ENCODE measurements at places on chromosomes 4 and X.

- no peak for DNase-seq
These were observed 126.2 kb downstream of the SORBS2 start for GRCh38 chr4:185685804-185686203.

DNA sequence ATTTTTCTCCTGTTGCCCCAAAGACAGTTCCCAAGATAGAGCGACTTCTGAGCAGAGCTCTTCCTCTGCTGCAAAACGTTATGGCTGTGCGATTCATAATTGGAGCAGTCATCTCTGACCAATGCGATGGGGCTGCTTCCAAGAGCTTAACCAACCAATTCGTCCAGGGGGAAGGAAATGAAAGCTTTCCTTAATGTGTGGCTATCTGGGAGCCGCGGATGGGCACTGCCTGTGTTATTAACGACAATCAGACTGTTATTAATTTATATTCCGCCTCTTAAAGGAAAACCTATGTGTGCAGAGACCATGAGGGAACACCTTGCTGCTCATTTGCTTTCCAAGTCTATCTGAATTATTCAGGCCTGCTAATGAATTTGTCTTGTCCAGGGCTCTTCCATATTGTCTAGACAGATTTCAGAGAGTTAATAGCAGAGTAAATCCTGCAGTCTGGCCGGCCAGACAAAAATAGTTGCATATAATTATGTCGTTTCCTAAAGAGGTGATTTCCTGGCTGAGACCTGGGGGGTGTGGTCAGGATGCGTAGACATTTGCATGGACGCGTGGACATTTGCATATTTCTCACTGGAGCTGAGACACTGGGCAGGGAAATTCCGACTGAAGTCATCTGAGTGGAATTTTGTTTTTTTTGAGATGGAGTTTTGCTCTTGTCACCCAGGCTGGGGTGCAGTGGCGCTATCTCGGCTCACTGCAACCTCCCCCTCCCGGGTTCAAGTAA lies 135.4 kb downstream of the HMX1 start:
- DNase-seq, result peak; percentile 31

DNA sequence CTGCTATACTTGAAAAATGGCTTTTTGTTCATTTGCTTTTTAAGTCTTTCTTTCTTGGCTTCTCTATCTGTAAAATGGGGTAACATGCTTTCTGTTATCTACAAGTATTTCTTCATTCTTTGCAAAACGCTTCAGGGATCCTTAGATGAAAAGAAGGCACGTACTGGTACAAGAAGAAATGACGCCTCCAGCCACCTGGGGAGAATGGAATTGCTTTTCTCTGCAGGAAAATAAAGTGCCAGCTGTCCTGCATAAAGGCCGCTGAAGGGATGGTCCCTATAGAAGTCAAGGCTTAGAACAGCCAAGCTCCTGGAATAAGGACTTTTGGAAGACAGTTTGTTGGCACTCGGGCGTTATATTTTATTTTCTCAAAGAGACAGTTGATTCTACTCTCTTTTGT lies 210.8 kb upstream of the RASGEF1B start:
- no peak for DNase-seq

DNA sequence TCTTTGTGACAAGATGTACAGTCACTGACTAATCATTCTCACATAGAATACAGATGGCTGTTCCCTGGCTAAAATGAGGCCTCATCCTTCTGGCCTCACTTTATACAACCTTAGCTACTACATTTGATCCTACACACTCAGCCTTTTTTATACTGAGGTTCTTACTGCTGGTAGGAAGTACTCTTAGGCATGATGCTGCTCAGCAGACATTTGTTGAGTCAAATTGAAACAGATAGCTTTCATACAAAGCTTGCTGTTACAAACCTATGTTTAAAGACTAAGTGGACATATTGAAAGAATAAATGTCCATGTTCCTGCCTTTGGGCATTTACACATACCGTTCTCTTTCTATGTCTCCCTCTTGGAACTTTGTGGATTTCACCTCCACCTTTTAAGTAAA lies 154.9 kb downstream of the NPFFR2 start:
- no peak for DNase-seq

DNA sequence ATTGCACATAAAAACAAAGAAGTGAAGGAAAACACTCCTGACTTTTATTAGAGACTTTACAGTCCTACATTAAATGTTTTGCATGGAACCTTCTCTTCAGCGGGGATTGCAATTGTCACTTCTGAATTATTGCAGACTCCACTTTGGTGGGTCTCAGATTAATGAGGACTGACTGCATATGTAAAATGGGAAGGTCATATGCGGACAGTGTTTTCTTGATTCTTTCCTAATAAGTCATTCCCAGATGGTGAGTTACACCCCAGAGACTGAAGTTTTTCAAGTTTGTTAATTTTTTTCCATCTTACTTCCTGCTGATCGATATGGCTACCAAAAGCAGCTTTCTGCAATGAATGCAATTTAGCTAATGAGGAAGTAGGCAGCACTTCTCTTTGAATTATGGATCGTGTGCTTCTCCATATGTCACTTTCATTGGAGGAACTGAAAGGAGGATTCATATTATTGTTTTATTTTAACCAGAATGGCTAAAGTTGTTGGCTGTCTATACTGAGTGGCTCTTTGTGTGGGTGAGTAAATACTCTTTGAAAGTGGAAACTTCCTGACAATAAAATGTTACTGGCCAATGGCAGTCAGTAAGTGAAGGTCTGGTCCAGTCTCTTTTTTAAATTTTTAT lies 119.3 kb upstream of the CLNK start:
- peak; percentile 8 for DNase-seq

DNA sequence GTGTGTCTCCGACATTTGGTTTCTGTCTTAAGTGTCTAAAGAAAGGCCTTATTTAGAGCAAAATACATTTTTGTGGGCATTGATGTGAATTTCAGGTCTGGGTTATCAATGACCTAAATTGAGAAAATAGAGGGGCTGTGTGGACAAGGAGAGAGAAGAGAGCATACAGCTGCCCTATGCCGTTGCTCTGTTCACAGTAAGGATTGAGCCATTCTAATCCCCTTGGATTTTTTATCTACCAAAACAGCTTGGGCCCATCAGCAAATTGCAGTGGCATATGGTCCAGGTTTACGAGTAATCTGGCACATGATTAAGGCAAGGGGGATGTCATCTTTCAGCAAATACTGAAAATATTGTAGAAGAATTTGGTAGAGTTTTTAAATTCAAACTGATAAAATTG lies 210.2 kb downstream of the ANTXR2 start:
- DNase-seq, result no peak

DNA sequence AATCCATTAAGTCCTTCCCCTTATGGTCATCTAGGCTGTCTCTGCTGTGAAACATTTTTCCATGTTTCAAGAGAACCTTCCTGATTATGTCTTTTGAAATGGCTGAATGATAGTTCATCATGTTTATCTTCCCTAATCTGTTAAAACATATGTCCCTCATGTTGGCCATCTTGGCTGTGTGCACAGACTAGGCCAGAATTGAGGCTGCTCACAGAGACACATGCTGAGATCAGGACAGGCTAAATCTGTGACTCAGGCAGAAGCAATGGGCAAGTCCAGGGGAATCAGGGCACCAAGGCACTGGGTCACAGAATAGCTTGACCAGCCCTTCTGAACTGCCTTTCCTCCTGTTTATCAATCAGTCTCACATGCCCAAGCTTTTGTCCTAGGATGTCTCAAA lies 78.3 kb downstream of the FHDC1 start:
- DNase-seq, result no peak

- no peak for DNase-seq
These were observed 228.3 kb upstream of the TTC29 start for GRCh38 chr4:147173797-147174432.

GRCh38 chrX:107442914-107443527 lies 6.4 kb upstream of the FRMPD3 start:
- DNase-seq, result no peak

DNA sequence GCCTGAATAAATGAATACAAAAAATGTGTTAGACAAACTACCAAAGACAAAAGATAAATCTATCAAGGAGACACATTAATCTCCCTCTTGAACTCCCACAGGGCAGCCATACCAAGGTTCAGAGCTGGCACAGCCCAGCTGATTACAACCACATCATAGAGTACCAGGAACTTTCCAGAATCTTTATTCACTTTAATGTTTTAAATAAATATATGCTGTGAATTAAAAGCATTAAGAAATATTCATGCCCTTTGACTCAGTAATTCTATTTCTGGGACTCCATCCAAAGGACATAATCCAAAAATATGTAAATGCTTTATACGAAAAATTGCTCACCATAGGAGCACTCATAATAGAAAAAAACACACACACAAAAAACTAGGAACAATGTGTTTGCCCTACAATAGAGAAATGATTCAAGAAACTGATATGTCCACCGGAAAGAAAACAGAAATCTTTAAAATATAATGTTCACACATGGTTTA lies 126.0 kb downstream of the LDB2 start:
- no peak for DNase-seq

DNA sequence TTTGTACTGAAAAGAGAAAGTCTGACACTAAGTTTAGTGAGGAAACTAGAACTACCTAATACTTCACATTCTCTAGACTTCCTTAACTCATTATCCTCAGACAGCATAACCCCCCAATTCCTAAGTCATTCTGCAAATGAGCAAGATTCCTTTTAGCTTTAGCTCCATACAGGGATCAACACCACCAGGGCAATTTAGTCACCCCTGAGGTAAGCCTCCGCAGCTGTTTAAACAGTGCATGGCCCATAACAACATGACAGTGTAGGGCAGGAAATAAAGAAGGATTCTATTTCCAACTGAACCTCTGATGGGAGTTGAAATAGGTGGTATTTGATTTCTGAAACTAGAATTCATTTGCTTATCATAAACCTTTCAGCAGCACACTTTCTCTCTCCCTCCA lies 112.8 kb upstream of the DKK2 start:
- DNase-seq, result no peak

GRCh38 chr4:188008377-188008776 lies 12.8 kb downstream of the ZFP42 start:
- DNase-seq, result no peak

DNA sequence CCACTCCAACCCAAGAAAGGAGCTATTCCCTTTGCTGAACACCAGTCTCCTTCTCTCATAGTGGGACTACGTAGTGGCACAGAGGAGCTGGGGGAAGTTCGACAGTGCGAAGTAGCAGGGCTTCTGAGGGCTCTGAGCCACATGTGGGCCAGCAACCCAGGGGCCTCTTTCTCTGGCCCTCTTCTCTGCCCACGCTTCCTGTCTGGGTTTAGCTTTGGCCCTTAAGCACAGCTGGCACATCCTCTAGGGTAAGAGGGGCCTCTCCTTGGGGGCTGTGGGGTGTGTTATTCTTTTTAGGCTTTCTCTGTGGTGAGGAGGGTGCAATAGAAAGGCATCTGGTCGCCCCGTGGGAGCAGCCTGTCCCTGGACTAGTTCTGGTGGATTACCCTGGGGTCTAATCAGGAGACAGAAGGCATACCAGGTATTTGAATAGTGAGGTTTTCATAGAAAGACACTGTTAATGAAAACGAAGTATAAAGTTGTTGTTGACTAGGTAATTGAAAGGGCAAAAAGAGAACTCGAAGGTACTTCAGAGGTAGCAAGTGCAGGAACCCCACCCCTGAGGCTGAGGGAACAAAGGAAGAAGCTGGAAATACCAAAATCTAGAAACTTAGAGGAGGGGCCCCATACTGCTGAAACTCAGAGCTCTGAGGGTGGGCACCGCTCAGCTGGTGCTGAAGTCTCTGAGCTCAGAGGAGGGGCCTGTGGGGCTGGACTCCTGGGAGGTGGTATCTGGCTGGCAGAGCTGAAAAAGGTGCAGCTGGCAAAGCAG lies 151.9 kb upstream of the RPS6KA3 start:
- DNase-seq, result no peak

DNA sequence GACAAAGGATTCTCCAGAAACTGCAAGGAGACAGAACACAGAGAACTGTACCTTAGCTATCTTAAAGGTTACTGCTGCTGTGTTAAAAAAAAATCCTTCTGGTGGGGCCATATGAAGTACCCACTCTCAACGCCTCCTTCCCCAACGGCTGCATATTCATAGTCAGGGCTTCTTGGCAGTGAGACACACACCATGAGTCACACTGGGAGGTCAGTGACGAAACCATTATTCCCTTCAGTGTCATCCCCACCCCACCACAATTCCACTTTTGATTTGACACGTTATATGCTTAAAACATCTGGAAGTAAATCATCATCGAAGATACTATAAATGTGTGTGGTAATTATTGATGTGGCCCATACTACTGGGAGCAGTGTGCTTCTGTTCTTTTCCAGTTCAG lies 271.5 kb downstream of the LDB2 start:
- no peak for DNase-seq

DNA sequence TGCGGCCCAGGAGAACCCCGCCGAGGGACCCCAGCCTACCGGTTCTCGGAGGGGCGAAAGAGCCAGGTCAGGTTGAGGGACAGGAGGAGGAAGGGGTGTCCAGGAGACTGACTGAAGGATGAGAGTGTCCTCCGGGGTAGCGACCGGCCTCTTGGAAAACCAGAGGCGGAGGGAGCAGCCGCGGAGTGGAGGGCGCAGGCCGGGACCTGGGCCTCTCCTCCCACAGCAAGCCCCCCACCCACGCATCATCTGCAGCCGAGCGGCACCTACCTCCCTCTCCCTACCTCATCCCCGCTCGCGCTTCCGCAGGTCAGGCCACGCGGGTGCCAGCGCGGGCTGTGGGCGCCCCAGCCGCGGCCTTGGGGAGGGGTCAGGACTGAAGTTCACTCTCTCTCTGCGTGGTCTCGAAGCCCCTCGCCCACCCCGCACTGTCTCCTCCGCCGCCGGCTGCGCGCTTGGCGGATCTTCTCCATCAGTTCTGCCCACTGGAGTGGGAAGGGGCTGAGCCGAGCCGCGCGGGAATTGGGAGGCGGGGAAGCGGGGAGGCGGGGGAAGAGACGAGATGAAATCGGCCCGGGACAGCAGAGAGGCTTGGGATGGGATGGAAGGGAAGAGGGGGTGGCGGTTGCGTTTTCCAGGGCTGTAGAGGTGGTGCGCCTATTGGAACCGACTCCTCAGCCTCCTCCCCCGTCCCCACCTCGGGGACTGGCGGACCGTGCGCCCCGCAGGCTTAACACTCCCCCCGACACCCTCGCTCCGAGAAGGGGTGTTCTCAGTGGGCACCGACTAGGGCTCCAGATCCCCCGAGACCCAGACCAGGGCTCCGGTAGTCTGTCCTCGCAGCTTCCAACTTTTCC lies 1.8 kb downstream of the NLGN4X start:
- no peak for DNase-seq

DNA sequence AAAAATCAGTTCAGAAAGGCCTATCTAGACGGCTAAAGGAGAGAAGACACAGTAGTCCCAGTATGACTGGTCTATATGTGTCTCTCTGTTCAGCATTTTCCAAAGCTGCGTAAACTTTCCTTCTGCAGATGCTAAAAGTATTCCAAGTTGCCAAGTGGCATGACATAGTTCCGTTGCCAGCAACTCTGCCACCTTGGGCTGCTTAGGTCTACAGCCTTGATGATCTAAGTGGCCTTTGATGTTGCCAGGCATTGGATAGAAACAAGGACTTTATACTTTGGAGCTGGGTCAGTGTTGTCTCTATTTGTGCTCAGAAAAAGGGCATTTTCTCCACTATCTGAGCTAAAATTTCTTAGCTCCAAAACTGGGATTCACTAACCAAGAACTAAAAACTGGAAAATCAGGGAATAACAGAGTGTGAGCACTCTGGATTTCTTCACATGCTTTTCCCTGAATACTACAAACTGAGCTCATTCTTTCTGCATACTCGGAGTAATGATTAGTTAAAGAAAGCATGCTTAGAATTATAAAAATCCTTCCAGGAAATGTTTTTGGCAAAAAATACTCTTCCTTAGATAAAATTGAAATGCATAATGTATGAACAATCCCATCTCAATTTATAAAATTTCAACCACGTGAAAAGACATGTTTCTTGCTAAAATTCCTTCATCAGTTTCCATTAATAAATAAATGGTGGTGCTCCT lies 191.4 kb downstream of the ADAMTS3 start:
- DNase-seq, result no peak
